ENCODE measurements at places on chromosomes 7 and 10.

- peak; percentile 56 for DNase-seq
Measured at GRCh38 chr7:6709808-6710207, 3.1 kb upstream of the ZNF12 start.

DNA sequence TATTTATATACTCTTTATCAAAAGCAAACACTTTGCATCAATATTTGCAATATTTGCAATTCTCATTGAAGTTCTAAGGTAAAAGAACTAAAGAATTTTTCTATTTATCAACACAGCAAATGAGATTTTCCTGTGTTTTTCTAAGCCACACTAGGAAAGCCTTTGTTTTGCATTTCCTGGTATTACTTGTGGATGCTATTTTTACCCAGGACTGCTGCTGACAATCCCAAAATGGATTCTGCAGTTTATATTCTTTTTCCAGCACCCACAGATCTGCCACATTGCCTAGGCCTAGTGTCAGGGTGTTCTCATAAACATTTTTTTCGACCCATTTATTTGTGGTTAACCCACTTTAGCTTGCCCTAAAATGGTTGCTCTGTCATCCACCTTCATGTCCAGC is 25.9 kb downstream of the LRRC17 start:
- no peak for DNase-seq

- no peak for DNase-seq
Measured at GRCh38 chr10:76286536-76286935, 855.1 kb downstream of the LRMDA start.

DNA sequence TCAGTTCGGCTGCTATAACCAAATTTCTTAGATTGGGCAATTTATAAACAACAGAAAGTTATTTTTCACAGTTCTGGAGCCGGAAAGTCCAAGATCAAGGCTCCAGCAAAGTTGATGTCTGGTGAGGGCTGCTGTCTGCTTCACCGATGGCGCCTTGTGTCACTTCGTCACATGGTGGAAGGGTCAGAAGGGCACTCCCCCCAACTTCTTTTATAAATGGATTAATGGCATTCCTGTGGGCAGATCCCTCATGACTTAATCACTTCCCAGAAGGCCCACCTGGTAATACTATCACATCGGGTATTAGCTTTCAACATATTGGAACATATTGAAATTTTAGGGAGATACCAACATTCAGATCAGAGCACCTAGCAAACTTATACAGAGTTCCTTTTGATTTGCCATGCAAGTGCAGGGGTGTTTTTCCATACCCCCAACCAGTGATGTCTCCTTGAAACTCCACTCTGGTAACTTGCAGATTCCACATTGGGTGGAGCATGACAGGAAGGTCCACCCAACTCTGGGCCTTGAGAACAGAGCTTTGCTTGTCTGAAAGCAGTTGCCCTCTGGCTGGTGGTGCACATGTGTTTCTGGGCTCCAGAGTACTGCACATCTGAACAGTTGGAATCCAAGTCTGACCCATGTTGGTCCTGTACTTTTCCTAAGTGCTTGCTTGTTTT is 85.1 kb upstream of the KMT2E start:
- DNase-seq: no peak

- no peak for DNase-seq
Measured at GRCh38 chr10:63595072-63595471, 73.9 kb downstream of the REEP3 start.

DNA sequence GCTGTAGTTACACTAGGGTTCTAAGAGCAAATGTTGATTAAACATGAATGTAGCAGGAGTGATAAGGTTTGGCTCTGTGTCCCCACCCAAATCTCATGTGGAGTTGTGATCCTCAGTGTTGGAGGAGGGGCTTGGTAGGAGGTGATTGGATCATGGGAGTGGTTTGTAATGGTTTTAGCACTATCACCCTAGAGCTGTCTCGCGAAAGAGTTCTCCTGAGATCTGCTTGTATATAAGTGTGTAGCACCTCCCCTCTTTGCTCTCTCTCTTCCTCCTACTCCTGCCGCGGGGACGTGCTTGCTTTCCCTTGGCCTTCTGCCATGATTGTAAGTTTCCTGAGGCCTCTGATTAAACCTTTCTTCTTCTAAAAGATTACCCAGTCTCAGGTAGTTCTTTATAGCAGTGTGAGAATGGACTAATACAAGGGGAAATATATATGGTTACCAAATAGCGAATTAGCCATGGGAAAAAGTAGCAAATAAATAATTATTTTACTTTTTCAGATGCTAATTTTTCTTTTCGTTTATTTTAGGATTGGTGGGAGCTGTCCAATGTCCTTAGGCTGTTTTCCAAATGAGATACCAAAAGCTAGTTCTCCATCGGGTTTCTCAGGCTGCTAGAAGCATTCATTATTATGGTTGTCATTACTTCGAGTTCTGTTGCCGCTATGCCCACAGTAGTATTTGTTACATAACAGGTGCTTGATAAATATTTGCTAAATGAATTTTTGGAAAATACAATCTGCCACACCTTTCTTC is 58.7 kb downstream of the PTEN start:
- peak; percentile 32 for DNase-seq

DNA sequence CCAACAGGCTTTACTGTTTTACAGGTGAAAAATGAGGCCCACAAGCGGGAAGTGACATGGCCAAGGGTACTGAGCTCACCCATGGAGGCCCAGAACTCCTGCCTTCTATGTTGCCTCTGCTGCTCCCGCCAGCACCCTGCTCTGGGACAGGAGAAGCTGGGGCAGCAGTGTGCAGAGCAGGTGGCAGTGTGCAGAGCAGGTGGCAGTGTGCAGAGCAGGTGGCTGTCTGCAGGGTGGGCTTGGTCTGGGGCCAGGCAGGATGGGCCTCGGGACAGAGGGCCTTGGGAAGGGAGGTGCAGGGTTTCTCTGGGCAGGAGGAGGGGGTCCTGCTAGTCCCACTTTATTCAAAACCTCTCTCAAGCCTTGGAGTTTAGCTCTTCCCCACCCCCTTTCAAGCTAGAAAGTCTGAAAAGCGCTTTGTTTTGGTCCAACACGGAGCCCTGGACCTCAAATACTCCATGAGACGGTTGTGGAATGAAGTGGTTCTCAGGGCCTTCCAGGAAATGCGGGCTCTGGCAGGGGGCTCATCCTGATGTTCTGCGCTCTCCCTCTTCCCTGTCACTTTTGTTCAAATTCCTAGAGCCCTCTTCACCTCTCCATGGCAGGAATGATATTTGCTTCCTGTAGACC is 26.8 kb downstream of the TSPAN15 start:
- DNase-seq: no peak

DNA sequence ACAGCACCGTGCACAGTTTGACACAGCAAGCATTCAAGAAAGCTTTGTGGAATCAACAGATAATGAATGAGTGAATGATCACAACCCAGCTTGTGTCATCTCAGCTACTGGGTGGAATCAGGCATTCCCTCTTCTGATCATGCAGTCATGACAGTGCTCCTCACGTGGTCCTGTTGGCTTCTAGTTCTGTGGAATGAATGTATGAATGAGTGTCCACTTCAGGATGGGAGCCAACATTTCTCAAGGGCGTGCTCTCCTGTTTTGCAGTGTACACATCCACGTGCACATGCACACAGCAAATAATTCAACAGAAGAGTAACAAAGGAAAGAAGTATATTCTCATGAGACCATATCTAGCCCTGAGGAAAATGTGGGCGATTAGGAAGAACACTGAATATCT is 133.1 kb upstream of the NPVF start:
- no peak for DNase-seq

DNA sequence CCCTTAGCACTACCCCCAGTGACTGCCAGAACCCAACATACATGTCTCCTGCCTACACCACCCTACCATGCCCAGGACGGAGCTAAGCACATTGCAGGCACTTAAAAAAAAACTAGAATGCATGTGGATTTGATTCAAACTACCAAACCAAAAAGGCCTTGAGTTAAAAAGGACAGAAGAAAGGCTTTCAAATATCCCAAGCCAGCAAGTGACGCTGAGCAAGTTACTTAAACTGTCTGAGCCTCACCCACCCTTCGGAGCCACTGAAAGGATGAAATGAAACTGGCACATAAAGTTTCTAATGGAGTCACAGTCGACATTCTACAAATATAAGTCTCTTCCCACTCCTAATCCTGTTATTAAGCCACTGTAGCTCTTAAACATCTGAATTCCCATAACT is 1.8 kb downstream of the CPXM2 start:
- DNase-seq: no peak

DNA sequence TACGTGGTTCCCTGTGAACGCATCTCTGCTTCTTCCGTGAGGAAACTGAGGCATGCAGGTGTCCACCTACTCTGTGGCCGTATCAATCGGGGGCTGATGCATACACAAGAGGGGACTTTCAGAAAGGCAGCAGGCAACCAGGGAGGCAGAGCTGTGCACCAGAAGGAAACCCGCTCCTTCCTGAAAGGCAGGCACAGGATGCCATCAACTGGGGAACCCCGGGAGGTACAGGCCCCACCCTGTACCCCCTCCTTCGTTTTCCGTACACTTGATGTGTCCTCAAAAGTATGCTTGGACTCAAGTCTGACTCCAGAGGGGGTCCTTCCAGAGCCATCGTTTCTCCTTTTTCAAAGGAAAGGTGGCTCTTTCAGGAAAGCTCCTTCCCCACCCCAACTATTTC is 59.5 kb downstream of the ASB13 start:
- no peak for DNase-seq

- DNase-seq: no peak
Measured at GRCh38 chr10:82551506-82551905, 676.5 kb downstream of the NRG3 start.

DNA sequence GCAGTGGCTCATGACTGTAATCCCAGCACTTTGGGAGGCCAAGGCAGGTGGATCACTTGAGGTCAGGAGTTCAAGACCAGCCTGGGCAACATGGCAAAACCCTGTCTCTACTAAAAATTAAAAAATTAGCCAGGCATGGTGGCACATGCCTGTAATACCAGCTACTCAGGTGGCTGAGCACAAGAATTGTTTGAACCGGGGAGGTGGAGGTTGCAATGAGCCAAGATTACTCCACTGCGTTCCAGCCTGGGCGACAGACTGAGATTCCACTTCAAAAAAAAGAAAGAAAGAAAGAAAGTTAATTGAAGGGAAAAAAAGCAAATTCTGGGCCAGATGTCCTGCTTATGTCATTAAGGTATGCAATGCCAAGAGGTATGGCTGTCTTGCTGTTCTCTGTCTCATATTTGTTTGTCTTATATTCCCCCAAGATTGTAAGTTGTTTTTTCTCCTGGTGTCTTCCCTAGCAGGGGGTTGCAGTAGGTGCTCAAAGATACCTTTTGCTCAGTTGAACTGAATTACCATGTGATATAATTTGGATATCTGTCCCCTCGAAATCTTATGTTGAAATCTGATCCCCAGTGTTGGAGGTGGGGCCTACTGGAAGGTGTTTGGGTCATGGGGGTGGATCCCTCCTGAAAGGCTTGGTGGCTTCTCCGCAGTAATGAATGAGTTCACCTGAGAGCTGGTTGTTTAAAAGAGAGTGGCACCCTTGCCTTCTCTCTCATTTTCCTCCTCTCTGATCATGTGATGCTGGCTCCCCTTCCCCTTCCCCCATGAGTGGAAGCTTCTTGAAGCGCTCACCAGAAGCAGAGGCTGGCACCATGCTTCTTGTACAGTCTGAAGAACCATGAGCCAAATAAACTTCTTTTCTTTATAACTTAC is 60.9 kb downstream of the MYOF start:
- DNase-seq: no peak

DNA sequence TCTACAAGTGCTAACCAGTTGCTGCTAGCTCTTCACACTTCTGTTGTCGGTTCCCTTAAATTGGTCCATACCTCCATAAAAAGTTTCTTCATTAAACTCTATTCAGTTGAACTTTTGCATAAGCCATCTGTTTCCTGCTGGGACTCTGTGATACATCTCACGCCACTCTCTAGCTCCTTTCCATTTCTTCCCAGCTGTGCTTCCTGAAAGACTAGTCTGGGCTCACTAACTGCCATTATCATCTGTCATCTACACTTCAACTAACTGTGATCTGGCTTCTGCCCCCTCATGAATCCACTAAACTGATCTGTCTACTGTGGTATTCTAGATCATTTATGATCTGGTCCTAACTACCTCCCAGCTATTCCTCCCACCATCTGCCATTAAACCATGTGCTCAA is 78.3 kb downstream of the ELAPOR2 start:
- no peak for DNase-seq

GRCh38 chr7:91636129-91636724 is 244.3 kb downstream of the MTERF1 start:
- peak; percentile 90 for DNase-seq

- peak; percentile 35 for DNase-seq
Measured at GRCh38 chr10:63627881-63628296, 106.7 kb downstream of the REEP3 start.

- DNase-seq: no peak
Measured at GRCh38 chr10:22724773-22725172, 10.4 kb upstream of the PIP4K2A start.

- DNase-seq: no peak
Measured at GRCh38 chr7:2540641-2541051, 14.7 kb downstream of the BRAT1 start.

GRCh38 chr7:45699015-45699309 is 124.8 kb downstream of the ADCY1 start:
- no peak for DNase-seq

GRCh38 chr10:24310104-24310503 is 101.2 kb downstream of the KIAA1217 start:
- DNase-seq: peak; percentile 4

DNA sequence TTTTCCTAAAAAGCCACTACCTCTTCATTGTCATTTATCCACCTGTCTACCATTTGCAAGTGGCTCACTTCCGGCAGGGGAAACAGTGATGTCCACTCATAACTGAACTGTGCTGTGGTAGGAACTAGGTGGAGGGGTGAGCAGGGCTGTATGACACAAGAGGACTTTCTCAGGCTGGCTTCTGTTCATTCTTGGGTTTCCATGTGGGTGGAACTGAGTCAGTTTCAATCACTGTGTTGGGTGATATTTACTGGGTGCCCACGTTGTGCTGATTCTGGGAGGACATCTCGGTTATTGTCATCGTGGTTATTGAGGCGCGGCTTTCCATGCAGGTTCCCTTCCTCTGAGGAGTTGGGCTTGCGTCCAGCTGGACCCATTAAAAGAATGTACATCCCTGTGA is 38.8 kb downstream of the RAMP3 start:
- DNase-seq: no peak

DNA sequence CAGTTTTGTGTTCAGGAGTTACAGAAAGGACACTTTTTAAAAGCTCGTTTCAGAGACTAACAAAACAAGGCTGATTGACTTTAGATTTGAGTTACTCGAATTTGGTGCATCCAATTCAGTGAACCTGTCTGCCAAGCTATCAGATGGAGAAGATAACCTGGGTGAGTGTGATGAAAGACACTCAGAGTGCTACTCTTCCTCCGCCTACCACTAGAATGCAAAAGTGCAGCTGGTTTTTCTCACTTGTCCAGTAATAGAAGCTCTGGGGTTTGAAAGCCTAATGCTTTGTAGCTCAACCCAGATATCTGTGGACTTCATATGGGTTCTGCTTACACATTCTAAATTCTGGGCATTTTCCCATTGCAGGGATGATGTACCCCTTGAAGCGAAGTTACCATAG is 82.8 kb upstream of the NPY start:
- DNase-seq: no peak

GRCh38 chr7:112145206-112145605 is 61.0 kb downstream of the DOCK4 start:
- no peak for DNase-seq
